ENCODE measurements at places on chromosomes 16 and 17. TPM values are rescaled to one million over a fixed set of nuclear protein-coding genes. Genes with fewer than 3 reads are reported as not detected.

The ABCA6 gene
- total RNA-seq = 73.2 TPM

The HOXB8 gene
- total RNA-seq = not detected

The CRYBA1 gene
- not detected for total RNA-seq

The CD79B gene
- 3.9 TPM for total RNA-seq

The GLG1 gene
- 76.9 TPM for total RNA-seq

The MYO15A gene
- 6.1 TPM for total RNA-seq

The FNDC8 gene
- total RNA-seq = not detected

The P2RX1 gene
- total RNA-seq = 4.2 TPM

The ARHGAP44 gene
- total RNA-seq = 3.2 TPM

The SMIM22 gene
- total RNA-seq = not detected

The CCL7 gene
- total RNA-seq = not detected

- no peak for DNase-seq
Measured at GRCh38 chr16:7962091-7962879, 628.0 kb downstream of the TMEM114 start.

DNA sequence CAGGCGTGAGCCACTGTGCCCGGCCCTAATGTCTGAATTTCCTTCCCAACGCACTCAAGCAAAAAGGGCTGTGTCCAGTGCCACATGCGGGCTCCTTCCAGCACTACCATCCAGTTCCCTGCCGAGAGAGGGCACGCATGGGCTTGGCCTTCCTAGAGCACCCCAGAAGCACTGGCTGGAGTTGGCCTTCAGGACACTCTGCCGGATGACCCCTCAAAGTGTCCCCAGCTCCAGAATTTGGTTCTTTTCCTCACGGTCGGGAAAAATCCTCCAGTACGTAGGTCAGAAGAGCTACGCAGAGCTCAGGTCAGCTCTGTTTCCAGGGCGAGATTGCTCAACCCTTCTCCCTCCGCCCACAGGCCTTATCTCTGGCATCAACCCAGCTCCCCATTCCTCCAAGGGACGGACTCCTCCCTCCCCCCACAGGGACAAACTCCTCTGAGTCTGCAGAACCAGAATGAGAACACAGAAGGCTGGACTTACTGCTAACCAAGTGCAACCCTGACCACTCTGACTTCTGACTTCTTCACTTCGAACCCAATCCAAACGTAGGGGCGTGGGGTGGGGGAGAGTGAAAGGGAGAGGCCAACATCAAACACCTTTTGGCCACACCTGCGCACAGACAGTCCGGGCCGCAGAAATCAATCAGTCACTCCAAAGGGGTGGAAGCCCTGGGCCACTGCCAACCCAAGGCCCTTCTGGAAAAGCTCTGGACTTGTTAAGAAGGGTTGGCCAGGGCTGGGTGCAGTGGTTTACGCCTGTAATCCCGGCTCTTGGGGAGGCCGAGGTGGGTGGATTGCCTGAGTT is 3.6 kb downstream of the CDC42EP4 start:
- DNase-seq = no peak

GRCh38 chr16:68310437-68310773 is 341 bp downstream of the SLC7A6OS start:
- DNase-seq = no peak

DNA sequence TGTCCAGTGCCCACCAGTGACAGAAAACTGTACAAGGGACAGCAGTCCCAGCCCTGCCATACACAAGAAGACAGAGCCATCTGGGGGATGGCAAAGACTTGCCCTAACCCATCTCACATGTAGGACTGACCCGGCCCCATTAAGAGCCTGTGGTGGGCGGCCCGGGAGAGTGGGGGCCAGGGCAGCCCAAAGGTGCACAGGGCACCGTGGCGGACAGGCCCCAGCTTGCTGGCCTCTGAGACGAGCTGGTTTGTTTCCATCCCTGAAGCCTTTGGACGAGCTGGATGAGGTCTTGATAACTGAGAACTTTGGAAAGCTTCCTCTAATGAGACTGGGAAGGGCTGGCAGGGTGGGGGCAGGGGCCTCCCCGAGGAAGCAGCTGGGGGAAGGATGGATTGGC is 11.0 kb upstream of the RCVRN start:
- no peak for DNase-seq

GRCh38 chr16:78306361-78306760 is 206.9 kb downstream of the WWOX start:
- DNase-seq = no peak

- DNase-seq = no peak
Measured at GRCh38 chr17:2025622-2026309, 632 bp upstream of the RTN4RL1 start.

- no peak for DNase-seq
Measured at GRCh38 chr17:76523084-76524037, 14.1 kb downstream of the CYGB start.

DNA sequence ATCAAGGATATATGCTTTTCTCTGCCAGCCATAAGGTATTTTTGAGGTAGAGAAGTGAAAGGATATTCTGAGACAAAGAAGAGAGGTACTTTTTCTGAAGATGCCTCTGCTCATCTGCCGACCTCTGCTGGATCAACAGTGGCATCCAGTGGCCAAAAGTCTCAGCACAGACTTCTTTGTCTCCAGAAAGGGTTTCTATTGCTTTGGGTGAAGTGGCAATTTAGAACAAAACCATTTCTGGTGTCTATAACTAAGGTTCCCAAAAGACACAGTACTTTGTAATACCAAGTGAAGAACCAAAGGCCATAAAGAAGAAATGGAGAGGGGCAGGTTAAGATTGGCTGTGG is 155.2 kb upstream of the C17orf78 start:
- no peak for DNase-seq

- no peak for DNase-seq
Measured at GRCh38 chr16:58040496-58040846, 14.9 kb downstream of the MMP15 start.

GRCh38 chr16:30786936-30787612 is at the start of gene ZNF629:
ZNF629 (minus strand) TSS chr16:30787205; CDS start chr16:30784482, 2,723 bp downstream.
- no peak for DNase-seq

DNA sequence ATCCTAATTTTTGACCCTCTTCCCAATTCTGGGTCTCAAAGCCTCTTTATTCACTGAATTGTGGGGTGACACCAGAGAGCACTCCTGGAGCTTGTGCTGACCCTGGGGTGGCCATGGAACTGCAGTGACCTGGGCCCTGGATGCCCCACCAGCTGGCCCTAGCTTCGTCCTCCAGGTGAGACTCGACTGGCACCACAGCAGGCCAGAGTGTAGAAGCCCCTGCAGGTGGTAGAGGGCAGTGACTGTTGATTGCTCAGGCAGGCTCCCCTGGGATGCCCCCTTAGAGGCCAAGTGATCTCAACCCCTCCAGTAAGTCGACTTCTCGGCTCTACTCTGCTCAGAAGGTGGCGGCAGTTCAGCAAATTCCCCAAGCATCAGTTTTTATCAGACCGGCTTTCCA is 6.4 kb downstream of the FA2H start:
- no peak for DNase-seq

GRCh38 chr16:70728150-70728549 is 42.3 kb upstream of the MTSS2 start:
- DNase-seq = no peak

DNA sequence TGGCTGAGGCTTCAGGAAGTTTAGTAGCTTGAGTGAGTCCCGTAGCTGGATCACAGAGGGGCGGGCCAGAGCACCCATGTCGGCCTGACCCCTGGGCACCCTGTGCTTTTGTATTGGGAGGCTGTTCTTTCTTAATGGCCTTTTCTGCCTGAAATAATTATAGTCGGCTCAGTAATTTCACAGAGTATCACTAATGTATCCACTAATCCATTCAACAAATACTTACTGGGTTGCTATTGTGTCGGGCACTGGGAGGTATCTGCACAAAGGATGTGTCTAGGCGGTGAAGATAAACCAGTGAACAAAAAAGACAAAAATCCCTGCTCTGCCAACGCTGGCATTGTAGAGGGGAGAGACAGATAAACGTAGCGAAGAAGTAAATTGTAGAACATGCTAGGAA is 318.6 kb downstream of the FOXL1 start:
- DNase-seq = no peak

DNA sequence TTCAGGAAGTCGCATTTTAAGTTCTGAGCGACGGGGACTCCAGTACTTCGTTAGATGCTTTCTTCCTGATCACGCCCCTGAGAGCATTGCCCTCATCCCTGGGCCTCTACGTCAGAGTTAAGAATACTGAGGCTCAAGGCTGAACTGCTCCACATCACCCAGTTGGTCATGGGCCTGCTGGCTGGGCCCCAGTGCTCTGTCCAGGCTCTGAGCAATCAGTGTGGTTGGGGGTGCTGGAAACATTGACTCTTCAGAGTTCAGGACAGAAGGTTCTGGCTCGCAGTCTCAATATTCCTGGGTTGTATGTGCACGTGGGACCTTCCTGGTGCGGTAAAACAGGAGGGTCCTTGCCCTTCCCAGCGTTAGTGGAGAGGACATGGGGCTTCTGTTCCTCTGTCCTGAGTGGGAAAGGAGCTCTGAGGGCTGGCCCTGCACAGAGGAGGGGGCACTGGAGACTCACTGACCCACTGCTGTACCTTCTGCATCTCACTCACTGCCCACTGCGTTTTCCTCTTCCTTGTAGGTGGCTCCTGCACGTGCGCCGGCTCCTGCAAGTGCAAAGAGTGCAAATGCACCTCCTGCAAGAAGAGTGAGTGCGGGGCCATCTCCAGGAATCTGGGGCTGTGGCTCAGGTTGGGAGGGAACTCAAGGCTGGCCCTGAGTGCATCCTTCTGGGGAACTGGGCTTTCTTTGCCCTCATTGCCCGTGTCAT is 518 bp downstream of the MT1E start:
- no peak for DNase-seq

GRCh38 chr16:5073279-5073629 is 1.6 kb downstream of the ALG1 start:
- DNase-seq = no peak

DNA sequence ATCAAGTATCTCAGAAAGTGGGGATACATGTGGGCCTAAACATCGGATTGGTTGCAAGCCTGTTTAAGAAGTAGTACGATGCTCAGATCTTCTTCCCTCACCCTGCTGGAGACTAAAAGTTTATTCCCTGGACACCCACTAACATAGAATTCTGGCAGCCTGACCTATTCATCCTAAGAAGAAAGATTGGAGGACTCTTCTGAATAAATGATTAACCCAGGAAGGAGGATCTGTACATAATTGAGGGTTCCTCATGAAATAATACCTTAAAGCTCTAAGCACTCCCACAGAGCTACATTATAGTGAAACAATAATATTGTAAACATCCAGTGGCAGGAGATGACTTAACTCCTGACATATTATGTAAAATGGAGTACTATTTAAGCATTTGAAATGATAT is 111.7 kb downstream of the NLK start:
- no peak for DNase-seq

DNA sequence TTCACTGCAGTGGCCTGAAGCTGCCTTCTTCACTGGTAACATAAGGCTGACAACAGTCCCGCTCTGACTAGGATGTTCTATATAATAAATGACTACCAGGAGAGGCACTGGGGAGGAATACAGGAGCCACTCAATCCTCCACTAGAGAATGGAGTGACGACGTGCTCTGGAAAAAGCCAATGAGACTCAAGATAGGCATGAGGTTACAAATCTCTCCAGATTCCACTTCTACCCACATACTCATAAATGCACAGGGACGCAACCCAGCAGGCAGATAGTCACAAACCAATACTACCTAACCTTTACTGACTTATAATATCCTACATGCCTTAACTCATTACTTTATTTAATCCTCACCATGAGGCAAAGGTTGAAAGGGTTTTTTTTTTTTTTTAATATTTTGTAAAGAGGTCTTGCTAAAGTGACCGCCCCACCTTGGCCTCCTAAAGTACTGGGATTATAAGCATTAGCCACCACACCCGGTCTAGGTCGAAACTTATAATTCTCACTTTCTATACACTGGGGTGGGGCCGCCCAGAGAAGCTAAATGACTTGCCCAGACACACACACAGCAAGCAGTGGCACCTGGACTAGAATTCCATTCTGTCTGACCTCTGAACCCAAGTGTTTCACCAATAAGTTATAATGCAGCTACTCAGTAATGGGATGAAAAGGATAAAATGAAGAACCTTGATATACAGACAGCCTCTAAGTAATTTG is 33.7 kb downstream of the TOM1L2 start:
- DNase-seq = no peak

DNA sequence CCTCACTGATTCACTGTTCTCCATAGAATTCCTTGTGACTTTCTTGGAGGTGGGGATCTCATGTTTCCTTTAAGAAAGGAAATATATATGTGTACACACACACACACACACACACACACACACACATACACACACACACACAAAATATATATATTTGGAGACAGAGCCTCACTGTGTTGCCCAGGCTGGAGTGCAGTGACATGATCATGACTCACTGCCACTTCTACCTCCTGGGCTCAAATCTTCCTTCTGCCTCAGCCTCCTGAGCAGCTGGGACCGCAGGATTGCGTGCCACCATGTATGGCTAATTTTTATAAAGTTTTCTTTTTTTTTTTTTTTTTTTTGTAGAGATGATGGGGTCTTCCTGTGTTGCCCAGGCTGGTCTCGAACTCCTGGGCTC is 45.9 kb downstream of the CDH13 start:
- DNase-seq = no peak

DNA sequence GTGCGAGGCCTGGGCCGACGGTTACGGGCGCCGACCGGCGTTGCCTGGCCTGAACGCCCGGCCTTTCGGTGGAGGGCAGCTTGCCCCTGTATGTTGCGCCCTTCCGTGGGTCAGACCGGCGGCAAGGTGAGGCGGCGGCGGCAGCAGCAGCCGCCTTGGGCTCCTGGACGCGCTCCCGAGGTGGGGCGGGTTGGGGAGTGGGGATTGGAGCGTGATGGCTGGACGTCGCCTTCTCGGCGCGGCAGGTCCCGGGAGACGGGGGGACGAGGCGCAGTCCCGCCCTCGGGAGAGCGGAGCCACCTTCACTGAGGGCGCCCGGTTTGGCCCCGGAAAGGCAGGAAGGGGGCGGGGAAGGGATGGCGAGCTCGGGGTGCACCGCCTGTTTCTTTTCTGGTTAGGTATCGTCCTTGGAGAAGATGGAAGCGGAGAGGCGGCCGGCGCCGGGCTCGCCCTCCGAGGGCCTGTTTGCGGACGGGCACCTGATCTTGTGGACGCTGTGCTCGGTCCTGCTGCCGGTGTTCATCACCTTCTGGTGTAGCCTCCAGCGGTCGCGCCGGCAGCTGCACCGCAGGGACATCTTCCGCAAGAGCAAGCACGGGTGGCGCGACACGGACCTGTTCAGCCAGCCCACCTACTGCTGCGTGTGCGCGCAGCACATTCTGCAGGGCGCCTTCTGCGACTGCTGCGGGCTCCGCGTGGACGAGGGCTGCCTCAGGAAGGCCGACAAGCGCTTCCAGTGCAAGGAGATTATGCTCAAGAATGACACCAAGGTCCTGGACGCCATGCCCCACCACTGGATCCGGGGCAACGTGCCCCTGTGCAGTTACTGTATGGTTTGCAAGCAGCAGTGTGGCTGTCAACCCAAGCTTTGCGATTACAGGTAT is 671 bp downstream of the DGKE start:
- DNase-seq = no peak

Data from vagina (tissue), 2 donors.